T47D (cell line): ENCODE measurements at places on chromosomes 3 and 15.
A peak's percentile ranks its signal among the peaks of the same experiment; 100 is the strongest.

- DNase-seq, result no peak
Observed at GRCh38 chr3:10597733-10598132, 92.3 kb upstream of the ATP2B2 start.

GRCh38 chr3:84967767-84968581 lies 9.2 kb downstream of the CADM2 start:
- DNase-seq, result no peak

- no peak for DNase-seq
Observed at GRCh38 chr15:95684693-95685115, 645.8 kb upstream of the NR2F2 start.

DNA sequence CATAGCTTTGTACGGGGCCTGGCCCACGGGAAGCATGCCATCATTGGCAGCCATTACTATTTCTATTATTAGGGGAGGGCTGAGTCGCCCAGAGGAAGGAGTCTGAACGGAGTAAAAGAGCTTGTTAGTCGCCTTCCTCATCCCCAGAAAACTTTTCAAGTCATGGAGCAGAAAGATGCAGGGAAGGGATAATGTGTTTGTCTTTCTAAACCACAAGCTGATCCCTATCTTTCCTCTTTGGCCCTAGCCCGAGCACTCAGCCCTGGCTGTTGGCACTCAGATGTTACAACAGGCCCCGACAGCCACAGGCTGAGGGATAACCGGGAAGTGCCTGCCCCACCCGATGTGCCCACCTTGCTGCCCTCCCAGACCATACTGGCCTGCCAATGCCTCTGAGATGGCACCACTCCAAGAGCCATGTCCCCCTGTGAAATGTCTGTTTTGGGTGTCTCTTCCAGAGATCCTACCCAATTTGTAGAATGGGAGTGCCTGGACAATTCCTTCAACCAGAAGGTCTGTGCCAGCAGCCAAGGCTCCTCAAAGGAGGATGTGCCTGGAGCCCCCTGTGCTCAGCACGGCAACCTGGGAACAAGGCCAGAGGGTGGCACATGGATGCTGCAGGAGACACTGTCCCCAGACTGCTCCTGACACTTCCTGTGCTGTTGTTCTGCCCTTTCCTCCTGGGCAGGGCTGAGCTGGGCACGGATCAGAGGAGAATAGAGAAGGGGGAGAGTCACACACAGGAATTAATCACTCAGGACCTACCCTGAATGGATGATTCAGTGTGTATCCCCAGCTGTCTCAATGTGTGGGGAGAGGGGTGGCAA lies 10.8 kb downstream of the PAK6 start:
- peak; percentile 87 for DNase-seq

GRCh38 chr3:130462089-130462488 lies 54.9 kb upstream of the COL6A6 start:
- no peak for DNase-seq

DNA sequence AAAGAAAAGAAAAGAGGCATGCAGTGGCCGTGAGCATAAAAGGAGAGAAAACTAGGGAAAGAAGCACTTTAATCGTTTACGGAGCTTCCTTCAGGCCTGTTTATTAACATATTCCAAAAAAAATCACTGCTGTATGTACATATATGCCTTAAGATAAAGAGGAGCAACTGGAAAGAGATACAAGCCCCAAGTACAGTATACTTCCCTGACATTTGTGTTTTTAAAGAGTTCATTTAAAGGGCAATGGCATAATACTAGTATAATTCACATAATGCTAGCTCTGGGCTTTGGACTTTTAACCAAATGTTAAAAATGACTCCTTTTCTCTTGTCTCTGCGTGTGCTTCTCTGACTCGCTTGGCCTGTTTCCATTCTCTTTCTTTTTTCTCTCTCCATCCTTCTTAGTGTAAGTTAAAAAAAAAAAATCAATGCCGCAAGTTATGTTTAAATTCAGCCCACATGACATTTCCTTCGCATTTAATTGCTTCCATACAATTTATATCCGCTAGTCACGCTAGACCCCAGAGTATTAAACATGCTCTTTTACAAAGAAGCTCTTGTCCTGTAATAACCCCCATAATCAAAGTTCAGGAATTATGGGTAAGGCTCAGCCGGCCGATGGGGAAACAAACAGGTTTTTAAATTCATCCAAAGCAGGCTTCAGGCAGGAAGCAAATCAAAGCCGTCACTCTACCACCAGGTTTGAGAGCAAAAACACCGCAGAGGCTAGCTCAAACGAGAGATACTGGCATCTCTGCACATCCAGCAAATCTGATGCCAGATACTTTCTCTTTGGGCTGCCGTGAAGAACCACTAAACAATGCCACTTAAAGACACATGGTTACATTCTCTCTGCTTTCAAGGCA lies 19.4 kb downstream of the WWTR1 start:
- no peak for DNase-seq

DNA sequence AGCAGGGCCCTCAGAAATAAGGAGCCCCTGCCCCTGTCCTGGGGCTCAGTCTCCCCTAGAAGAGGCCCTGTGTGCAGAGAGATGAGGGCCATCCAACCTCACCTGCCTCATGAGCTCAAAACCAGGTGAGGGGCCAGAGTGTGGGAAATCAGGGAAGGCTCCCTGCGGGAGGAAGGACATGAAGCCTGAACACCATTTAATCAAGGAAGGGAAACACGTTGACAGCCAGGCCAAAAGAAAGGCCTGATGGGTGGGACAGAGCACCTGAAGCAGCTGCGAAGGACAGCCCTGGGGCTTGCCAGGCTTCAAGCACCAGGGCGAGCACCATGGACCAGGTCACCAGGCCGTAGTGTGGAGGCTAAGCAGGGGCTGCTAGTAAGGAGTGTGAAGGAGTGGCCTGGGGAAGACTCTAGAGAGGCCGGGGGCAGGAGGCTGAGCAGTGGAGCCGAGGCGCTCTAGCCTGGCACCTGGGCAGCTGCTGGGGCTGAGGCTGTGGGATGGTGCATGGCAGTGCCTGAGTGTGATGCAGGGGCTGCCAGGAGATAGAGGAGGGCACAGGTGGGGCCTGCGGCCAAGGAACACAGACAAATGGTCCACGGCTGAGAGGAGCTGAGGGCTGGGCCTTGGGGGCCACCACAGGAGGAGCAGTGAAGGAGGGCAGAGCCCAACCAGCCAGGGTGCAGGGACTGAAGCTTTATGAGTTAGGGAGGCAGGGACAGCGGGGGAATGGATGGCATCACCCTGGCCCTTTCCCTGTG lies 16.1 kb downstream of the ACAA1 start:
- no peak for DNase-seq

DNA sequence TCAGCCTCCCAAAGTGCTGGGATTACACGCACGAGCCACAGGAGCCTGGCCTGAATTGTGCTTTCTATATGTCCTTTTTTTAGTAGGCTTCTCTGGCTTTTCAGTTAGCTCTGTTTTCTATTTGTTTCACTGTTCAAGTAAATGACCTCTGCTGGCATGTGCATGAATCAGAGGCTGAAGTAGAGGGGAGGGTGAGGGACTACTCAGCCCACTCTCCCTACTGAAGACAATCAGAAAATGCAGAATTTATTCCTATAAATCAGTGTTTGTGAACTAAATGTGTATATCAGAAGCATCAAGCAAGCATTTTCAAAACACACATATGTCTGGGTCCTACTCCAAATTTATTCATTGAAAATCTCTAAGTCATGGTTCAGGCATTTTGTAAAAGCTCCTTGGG lies 45.0 kb downstream of the ZMAT3 start:
- DNase-seq, result no peak

GRCh38 chr15:66986951-66987350 lies 78.5 kb upstream of the SMAD3 start:
- DNase-seq, result no peak

- no peak for DNase-seq
Observed at GRCh38 chr15:74789171-74789631, 7.3 kb downstream of the CSK start.

DNA sequence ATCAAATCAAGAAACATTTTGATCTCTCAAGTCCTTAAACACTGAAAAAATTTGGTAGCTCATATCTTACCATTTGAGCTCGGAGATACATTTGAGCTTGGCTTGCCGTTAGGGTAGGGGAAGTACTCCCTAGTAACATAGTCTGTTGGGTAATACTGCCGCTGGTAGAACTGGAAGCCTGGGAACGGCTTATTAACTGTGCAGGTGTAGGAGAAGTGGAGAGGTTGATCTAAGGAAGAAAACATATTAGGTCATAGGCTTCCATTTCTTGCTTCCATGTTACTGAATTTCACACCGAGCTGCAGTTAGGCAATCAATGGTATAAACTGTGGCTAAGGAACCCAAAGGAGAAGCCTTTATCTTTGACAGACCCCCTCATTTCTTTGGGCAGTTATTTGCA lies 32.5 kb downstream of the PHC3 start:
- DNase-seq, result no peak

DNA sequence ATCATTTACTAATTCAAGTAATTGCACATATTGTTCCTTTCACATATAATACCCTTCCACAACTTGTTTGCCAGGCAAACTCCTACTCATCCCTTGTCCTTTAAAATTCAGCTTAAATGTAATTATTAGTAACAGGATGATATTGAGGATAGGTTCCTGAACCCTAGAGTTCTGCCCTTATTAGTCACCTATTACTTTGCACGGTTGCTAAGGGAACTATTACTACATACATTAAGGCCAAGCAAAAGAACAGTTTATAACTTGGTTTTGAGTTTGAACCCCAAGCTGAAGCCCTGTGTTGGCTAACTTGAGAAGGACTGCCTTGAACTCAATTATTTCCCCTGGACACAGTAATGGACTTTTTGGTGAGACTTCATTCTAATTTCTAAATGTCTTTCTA lies 529.7 kb downstream of the IGSF11 start:
- DNase-seq, result no peak

DNA sequence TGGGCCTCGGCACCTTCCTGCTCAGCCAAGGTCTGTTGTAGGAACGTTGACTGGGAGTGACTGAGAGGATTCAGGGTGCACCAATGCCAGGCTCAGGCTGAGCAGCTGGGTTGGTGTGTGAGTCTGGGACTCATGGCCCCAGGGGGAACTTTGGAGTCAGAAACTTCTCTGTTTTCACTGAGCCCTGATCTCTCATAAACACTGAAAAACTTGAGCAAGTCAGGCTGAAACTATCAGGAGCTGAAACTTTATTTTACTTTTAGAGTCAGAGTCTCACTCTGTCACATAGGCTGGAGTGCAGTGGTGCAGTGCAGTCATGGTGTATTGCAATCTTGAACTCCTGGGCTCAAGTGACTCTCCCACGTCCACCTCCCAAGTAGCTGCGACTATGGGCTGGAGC lies 3.0 kb downstream of the TRAK1 start:
- no peak for DNase-seq

GRCh38 chr3:140053794-140054193 lies 118.8 kb downstream of the CLSTN2 start:
- no peak for DNase-seq

GRCh38 chr3:60580809-60581208 lies 670.4 kb downstream of the FHIT start:
- DNase-seq, result no peak

DNA sequence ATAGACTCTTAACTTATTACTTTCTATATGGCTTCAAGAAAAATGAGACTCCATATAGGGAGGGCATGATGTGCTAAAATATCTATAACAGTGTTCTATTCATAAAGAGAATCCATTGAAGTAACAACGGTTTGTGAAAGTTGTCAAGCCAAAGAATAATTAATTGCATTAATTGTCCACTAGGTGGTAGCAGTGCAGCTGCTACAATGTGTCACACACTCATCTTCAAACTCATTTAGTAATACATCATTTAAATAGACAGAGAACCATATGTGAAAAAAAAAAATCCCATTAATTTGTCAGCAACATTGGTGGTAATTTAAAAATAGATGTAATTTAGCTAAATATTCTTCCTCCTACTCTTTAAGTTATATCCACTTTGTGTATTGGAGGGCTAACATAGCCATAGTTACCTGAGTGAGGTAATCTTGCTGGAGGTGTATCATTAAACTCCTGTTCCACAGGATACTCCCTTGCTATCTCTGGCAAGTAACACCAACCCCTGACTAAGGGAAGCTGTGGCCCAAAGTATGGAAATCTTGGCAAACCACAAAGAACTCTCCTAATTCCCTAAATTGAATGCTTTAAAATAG lies 3.7 kb upstream of the CPA3 start:
- peak; percentile 47 for DNase-seq

DNA sequence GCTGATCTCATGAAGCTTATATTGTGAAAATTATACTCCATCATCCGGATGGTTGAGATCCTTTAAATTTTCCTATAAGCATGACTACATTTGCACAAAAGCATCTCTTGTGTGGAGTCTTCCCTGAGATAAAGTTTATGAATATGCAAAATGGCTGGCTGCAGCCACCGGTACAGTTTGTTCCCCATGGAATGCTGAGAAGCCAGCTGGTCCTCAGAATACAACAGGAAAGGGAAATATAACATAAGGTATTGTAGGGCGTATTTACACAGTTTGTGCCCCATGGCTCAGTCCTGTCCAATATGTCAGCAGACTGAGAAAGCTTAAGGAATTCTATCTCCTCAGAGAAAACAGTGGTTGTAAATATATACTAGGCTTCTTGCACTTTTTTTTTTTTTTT lies 468.6 kb downstream of the CNTN6 start:
- no peak for DNase-seq
